Body of pancreas (tissue), 4 donors: ENCODE measurements at places on chromosomes 13 and 19.
A peak's percentile ranks its signal among the peaks of the same experiment; 100 is the strongest.

GRCh38 chr13:37413161-37413560, 185.4 kb downstream of the POSTN start:
- DNase-seq: no peak

- no peak for DNase-seq
Observed at GRCh38 chr13:26435171-26435570, 122.3 kb upstream of the WASF3 start.

DNA sequence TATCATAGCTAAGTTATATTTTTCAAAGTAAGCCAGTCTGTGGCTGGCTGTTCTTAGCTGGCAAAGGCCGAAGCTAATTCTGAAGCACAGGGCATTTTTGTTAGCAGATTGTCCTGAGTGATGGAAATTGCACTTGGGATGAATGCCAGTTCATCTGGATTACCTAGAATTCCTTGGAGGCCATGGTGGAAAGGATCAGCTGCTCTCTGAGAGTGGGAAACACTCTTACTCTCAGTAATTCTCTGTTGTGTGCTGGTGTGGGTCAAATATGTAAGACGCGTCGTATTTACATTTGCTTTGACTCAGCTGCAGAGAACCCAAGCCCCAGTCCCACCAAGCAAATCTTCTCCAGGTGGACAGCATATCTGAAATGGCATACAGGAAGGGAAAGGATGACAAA, 60.7 kb upstream of the C1QTNF9B start:
- DNase-seq: no peak

DNA sequence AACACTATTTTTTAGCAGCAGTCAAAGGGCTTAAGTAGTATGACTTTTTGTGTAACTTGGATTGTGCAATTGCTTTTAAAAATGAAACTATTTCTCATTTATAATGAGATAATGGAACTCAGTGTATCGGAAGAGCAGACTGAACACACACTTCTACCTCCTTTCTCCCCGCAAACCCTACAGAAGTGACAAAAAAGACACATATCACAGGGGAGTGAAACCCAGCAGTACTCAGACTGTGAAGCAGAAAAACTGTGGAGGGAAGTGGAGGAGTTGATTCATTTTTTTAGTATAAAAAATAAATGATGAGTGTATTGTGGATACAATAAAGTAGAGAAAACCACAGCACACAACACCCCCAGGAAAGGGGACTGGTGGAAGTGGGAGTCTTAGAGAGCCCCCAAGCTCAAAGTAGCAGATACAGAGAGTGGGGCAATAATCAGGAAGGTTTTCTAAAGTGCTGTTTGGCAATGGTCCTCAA, 9.7 kb downstream of the LPAR6 start:
- no peak for DNase-seq

DNA sequence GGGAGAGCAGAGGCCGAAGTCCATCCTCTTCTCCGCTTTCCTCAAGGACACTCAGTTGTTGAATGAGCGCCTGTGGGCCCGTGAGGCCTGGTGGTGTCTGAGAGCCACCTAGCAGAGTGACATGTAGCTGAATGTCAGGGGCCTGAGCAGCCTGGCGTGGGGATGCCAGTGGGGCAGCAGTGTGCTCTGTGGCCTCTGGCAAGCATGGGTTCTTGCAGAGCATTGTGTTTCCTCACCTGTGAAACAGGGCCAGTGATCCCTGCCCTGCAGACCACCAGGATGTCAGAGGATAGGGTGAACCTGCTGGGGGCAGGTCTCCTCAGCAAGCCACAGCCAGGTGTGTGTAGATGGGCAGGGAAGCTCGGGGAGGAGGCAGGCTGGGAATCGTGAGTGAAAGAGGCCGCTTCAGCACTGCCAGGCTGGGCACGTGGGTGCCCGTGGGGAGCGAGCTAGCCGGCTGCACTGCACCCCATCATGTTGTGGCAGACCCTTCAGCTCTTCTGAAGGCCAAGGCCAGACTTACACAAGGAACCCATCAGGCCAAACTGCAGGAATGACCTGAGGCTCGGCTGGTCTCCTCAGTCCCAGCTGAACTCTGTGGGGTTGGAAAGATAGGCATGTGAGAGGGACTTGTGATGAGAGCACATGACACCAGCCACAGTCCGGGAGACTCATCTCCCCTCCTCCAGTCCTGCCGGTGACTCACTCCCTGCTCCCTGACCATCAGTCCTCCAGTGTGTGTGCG, 5.0 kb downstream of the PPP1R37 start:
- DNase-seq: no peak

DNA sequence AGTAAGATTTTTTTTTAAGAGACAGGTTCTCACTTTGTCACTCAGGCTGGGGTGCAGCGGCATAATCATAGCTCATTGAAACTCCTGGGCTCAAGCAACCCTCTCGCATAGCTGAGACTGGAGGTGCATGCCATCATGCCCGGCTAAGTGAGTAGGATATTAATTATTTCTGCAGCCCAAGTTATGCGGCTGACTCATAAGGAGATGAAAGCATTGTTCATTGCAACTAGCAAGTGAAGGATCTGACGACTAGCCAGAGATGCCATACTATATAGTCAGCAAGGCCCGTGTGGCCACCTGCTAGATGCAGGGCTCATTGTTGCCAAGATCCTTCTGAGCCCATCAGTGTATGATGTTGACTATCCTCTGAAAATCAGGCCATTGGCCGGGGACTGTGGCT, 45.2 kb downstream of the ABCC4 start:
- DNase-seq: no peak

- peak; percentile 74 for DNase-seq
Observed at GRCh38 chr19:55643003-55643886, at the start of gene ZNF581. Gene ZNF581 (plus strand): TSS chr19:55643649. CDS start chr19:55644572, 923 bp downstream.

- DNase-seq: no peak
Observed at GRCh38 chr13:51637852-51638215, 53.6 kb downstream of the WDFY2 start.

- DNase-seq: no peak
Observed at GRCh38 chr13:61086087-61086486, 329.6 kb downstream of the PCDH20 start.

GRCh38 chr13:111316161-111316730, 4.2 kb upstream of the TEX29 start:
- no peak for DNase-seq

DNA sequence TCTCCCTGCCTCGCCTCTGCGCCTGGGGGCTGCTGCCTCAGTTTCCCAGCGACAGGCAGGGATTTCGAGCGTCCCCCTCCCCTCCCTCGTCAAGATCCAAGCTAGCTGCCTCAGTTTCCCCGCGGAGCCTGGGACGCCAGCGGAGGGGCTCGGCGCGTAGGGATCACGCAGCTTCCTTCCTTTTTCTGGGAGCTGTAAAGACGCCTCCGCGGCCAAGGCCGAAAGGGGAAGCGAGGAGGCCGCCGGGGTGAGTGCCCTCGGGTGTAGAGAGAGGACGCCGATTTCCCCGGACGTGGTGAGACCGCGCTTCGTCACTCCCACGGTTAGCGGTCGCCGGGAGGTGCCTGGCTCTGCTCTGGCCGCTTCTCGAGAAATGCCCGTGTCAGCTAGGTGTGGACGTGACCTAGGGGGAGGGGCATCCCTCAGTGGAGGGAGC, 722 bp upstream of the ICAM1 start:
- peak; percentile 47 for DNase-seq

- no peak for DNase-seq
Observed at GRCh38 chr13:29956853-29957252, 106.4 kb upstream of the UBL3 start.

- no peak for DNase-seq
Observed at GRCh38 chr19:51589511-51589910, 18.4 kb downstream of the ZNF175 start.

DNA sequence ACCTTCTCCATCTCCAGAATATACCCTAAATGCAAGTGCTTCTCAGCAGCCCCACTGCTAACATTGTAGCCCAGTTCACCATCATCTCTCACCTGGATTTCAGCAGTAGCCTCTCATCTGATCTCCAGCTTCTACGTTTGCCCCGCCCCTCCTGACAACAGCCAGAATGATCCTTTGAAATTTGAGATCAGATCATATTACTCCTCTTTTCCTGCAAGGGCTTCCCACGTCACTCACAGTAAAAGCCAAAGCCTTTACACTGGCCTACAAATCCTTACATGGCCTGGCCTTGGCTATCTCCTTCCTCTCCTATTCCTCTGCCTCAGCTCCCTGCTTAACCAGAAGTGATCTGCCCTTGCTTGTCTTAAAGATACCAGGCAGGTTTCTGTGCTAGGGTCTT, 94.3 kb upstream of the NBEA start:
- DNase-seq: no peak

- DNase-seq: no peak
Observed at GRCh38 chr19:17997969-17998826, 9.8 kb upstream of the ARRDC2 start.

GRCh38 chr13:76116751-76117360, 480.7 kb downstream of the LMO7 start:
- DNase-seq: no peak

GRCh38 chr13:23934520-23934919, 37.2 kb upstream of the C1QTNF9B start:
- no peak for DNase-seq

GRCh38 chr19:710767-711166, 2.0 kb downstream of the PALM start:
- DNase-seq: no peak

- no peak for DNase-seq
Observed at GRCh38 chr13:35252536-35253205, 223.8 kb downstream of the MAB21L1 start.

- no peak for DNase-seq
Observed at GRCh38 chr19:34370983-34371382, 6.0 kb downstream of the GPI start.

- DNase-seq: no peak
Observed at GRCh38 chr13:40911341-40911740, 107.8 kb downstream of the ELF1 start.

GRCh38 chr13:106530980-106531481, 4.4 kb downstream of the EFNB2 start:
- no peak for DNase-seq

DNA sequence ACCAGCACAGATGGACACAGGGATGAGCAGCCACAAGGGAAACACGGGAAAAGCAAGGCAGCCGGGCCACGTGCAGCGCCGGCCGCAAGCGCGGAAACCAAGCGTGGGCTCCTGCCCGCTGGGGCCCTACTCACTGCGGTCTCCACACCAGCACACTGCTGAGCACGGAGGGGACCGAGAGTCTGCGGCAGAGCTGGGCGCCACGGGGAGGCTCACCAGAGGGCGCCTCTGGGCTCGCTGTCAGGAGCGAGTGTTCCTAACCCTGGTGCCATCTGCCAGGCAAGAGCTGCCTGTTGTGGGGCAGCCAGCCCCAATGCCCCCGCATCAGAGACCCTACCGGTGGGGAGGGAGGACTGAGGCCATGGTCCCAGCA, 26.5 kb downstream of the MPND start:
- no peak for DNase-seq
